ENCODE measurements at places on chromosomes 2 and 18.
A peak's percentile ranks its signal among the peaks of the same experiment; 100 is the strongest.

- DNase-seq, result no peak
Measured at GRCh38 chr2:126886916-126887280, 11.8 kb upstream of the TEX51 start.

DNA sequence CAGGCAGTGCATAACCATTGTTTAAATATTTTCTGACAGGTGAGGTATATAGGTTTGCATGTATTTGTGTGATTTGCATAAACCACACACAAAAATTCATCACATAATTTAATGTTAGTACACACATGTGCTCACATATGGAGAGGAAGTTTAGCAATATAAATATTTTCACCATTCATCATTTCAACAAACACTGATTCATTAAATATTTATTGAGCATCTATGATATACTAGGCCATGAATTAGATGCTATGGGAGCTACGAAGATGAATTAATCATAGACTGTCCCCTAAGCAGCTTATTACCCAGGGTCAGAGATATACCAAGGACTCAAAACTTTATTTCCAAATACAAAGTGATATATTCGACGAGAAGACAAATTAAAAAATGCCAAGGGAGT is 311.6 kb upstream of the PIK3C3 start:
- DNase-seq, result no peak

DNA sequence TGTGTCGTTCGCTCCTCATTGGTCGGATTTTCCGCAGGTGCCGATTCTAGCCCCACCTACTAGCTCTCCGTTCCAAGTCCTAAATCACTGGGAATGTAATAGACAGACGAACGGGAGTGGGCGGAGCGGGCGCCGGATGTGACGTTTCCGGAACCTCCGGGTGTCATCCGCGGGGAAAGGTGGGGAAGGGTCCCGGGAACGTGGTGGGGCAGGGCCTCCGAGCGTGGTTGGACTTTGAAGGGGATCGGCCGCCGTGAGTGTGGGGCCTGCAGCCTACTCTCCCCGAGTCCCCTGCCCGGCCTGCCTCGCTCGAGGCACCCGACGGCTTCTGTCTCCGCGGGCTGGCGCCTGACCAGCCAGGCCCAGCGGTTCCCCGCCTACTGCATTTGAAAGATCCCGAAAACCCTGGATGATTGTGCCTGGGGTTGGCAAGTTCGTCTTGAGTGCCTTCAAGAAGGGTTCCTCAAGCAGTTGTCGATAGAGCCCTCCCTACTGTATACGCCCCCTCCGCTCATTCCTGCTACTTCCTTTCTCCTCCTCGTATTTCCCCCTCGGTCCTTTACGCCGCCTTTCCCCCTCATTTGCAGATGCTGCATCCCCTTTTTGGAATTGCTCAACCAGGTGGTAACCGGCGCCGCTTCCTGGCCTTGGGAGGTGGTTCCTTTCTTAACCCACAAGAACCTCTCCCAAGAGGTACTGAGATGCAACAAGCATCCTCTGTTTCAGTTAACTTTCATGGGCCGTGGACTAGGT is at the start of gene STAMBP:
Gene STAMBP (plus strand): TSS at position 144 of the 753 bp plus-strand sequence. CDS start 1,896 bp downstream, outside the sequence.
- peak; percentile 88 for DNase-seq

GRCh38 chr2:3287896-3288295 is 89.7 kb downstream of the EIPR1 start:
- no peak for DNase-seq

- DNase-seq, result no peak
Measured at GRCh38 chr2:54956111-54956627, 94.1 kb downstream of the RTN4 start.

GRCh38 chr2:216214768-216215167 is 105.6 kb downstream of the XRCC5 start:
- DNase-seq, result no peak

DNA sequence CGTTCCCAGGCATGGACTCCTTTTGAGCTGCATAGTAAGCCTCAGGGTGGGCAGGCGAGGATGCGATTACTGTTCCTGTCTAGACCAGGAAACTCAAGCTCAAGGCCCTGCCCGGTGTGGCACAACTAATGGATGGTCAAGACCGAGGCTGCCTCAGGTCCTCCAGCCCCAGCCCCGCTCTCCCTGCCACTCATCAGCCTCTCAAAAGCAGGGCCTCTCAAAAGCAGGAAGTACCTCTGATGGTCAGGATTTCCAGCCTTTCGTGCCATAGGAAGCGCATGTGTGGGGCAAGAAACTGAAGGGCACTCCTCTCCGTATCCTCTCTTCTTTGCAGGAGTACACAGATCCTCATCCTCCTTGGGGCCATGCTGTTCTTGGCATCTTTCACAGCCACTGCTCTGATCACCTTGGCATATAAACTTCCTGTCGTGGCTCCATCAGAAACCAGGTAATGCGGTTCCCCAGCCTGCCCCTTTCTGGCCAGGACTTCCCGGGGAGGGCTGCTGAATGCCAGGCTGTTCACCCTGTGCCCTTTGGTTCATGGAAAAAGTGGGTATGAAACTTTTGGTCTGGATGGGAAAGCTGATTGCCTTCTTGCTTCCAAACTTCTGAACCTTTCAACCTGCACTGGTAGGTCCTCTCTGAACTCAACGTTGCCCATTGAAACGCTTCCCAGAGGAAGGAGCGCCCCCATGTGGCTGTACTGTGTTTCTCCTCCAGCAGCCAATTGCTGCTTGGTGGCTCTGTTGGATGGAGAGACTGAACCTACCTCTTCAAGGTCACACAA is 82.8 kb upstream of the SEC11C start:
- DNase-seq, result peak; percentile 29

DNA sequence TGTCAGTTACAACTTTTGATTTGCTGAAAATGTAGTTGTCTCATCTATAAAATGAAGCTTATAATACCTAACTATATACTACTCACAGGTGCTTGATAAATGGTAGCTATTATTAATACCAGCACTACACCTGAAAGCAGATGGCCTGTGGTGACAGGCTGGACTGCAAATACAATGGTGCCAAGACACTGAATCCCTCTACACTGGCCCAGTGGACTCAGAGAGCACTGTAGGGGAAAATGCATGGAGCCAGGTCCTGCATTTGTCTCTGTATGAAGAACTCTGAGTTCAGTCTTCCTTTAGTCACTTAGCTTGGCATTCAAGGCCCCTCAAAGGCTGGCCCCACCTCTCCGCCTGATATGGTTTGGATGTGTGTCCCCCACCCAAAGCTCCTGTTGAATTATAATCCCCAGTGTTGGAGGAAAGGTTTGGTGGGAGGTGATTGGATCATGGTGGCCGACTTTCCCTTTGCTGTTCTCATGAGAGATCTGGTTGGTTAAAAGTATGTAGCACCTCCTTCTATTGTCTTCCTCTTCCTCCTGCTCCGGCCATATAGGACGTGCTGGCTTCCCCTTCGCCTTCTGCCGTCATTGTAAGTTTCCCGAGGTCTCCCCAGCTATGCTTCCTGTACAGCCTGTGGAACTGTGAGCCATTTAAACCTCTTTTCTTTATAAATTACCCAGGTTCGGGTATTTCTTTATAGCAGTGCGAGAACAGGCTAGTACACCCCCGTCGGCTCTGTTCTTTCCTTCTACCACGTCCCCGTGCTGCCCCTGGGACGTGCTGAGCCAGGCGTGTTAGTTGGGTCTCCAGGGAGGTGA is 11.1 kb upstream of the NTSR2 start:
- no peak for DNase-seq

- DNase-seq, result no peak
Measured at GRCh38 chr2:214014551-214015220, 396.2 kb upstream of the VWC2L start.

GRCh38 chr2:8277921-8278571 is 403.8 kb upstream of the ID2 start:
- no peak for DNase-seq

Measured in activated naive CD4-positive, alpha-beta T cell treated with Interleukin-2 at 50 U/mL for 16 hours (primary cell).